ENCODE measurements at places on chromosomes 7 and 10. TPM values are rescaled to one million over a fixed set of nuclear protein-coding genes. Genes with fewer than 3 reads are reported as not detected.

BTBD16 gene
- 0.28 TPM for total RNA-seq

CFAP70 gene
- total RNA-seq: 3.0 TPM

PON3 gene
- 4.4 TPM for total RNA-seq

PAXIP1 gene
- total RNA-seq: 4.4 TPM

TSPAN15 gene
- total RNA-seq: 11.7 TPM

LEP gene
- 0.06 TPM for total RNA-seq

SLC13A1 gene
- 0.19 TPM for total RNA-seq

KLF14 gene
- 0.22 TPM for total RNA-seq

TAS2R4 gene
- total RNA-seq: 0.32 TPM

IGFBP1 gene
- total RNA-seq: 0.19 TPM

ATE1 gene
- 15.4 TPM for total RNA-seq

H2BK1 gene
- not detected for total RNA-seq

SLC29A4 gene
- total RNA-seq: 13.5 TPM

A1CF gene
- total RNA-seq: 16.8 TPM

OR2A42 gene
- total RNA-seq: not detected

TCTN3 gene
- 15.1 TPM for total RNA-seq

SLC39A12 gene
- not detected for total RNA-seq

FAM13C gene
- total RNA-seq: 3.0 TPM

PPP1R9A gene
- total RNA-seq: 19.3 TPM
